ENCODE measurements at places on chromosomes 5 and 9.

DNA sequence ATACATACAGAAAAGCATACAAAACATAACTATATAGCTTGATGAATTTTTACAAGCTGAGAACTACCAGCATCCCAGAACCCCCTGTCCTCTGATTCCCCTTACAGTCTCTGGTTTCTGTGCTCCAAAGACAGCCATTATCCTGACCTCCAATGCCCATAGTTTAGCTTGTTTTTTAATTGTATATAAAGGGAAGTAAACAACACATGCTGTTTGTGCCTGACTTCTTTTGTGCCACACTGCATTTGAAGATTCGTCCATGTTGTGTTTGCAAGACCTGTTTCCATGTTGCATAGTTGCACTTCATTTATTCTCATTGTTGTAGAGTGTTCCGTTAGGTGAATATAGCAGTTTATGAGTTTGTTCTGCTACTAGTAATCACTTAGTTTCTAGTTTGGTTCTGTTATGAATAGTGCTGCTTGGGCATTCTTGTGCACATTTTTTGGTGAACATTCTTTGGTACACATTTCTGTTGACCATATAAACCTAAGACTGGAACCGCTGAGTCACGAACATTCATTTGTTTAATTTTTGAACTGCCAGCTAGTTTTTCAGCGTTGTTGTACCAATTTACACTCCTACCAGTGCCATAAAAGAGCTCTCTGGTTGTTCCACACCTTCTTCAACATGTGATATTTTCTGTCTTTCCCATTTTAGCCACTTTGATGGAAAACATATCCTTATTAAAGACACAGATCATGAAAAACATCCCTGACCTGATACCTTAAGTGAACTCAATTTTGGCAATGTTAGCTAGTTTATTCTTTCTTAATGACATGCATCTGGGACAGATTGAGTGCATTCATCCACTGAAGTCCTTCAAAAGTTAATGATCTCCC, 78.1 kb upstream of the ANXA1 start:
- no peak for DNase-seq

GRCh38 chr5:38263983-38264382, 5.6 kb downstream of the EGFLAM start:
- DNase-seq = no peak

- no peak for DNase-seq
Measured at GRCh38 chr5:158845941-158846340, 253.8 kb downstream of the EBF1 start.

DNA sequence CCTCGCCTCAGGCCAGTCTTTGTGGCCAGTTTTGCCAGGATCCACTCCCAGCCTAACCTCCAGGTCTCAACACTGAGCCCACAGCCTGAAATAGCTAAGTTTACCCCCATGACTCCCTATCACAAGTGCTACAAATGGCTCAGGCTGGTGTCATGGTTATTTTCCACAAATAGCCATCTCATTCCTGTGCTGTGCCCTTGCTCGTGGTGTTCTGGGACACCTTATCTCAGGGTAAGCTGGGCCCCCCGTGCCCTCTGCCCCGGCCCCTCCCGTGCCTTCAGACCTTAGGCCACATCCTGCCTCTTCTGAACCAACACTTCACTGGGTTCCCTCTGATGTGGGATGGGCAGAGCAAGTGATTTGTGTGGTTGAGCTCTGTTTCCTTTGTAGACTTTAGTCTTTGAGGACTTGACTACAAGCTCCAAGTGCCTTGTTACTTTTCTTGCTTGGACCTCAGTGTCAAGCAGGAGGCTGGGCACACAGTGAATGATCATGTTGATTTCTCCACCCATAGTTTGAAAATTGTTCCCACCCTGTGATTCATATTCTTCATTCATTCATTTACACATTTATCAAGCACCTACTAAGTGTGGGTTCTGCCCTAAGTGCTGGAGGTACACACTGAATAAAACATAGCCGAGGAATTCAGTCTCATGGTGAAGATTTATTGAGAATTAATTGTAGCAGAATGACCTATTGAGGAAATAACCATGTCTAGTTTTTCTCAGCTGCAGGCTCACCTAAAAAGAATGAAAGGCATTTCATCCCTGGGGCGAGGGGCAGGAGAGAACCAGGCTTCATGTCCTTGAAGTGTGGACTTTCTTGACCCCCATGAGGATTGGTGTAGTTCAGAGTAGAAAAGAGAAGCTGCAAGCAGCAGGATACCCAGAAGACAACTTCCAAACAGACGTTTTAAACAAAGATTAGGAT, 84.5 kb upstream of the CTNNA1 start:
- DNase-seq = peak; percentile 81

DNA sequence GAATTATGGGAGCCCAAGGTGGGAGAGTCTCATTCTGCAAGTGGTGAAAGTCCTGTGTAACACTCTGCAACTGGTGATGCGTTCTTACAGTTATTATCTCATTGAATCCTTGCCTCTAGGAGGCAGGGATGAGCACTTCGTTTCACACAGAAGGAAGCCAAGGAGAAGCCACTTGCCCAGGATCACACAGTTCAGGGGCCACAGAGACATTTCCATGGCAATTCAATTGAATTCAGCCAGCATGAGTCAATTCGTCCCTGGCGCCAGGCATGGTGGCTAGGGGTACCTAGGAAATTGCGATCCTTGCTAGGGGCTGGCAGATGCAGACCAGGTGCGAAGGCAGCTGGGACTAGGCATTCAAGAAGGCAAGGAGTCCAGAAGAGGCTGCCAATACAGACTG, 26.2 kb downstream of the LHX2 start:
- no peak for DNase-seq

GRCh38 chr5:108900668-108901067, 153.0 kb downstream of the FER start:
- DNase-seq = no peak

DNA sequence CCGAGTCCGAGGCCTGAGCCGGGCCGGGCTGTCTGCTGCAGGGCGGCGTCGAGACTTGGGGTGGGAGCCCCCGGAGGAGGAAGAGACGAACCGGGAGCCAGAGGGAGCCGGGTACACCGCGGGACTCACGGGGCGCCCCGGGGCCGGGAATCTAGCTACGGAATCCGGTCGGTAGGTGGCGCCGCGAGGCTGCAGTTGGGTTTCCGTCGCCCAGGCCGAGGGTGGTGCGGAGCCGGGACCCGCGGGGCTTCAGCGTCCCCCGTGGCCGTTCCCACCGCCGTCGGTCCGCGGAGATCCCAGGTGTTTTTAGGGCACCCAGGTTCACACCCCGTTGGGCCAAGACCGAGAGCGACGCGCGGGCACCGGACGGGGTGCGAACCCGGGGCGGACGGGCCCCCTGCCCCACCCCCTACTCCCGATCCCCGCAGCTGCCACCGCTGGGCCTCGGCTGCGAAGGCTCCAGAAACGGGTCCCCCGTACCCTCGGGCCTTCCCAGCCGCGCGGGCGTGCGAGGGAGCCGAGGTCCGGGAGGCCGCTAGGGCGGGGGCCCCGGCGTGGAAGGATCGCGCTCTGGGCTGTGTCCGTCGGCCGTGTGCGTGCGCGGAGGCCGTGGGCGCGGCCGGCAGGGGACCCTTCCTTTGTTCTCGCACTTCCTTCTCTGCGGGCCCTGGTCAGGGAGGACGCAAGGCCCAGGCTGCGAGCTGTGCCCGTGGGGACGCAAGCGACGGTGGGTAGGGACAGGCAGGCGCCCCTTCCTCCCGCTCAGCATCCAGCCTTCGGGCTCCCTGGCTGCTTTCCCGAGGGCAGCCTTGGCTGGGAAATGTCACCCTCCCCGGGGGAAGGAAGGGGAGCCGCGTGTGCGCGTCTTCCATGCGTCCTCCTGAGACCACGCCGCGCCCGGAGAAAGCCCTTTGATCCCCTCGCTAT, 146.6 kb downstream of the GAPVD1 start:
- DNase-seq = peak; percentile 82

- DNase-seq = no peak
Measured at GRCh38 chr9:130183133-130183762, 11.0 kb downstream of the NCS1 start.

- no peak for DNase-seq
Measured at GRCh38 chr9:121399883-121400607, 30.0 kb upstream of the STOM start.

- DNase-seq = no peak
Measured at GRCh38 chr9:106450549-106450948, 412.4 kb upstream of the ZNF462 start.

DNA sequence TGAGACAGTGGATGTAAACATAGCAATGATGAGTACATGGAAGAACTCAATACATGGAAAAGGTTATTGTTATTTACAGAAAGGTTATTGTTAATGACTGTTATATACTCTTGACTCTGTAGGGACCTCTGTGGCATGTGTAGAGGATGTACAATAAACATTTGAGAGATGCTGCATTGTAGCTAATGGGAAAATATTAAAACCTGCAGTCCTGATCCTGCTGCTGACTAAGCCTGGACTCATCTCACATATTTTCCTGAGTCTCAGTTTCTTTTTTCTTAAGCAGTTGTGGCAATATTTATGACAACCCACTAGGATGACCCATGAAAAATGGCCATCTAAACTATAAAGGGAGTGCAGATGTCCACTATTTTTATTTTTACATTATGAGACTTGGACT, 75.4 kb downstream of the DOCK2 start:
- DNase-seq = no peak

GRCh38 chr5:73865315-73865714, 239.3 kb downstream of the ARHGEF28 start:
- no peak for DNase-seq

Measured in activated CD8-positive, alpha-beta T cell treated with anti-CD3 and anti-CD28 coated beads, Interleukin-2, amount 10 ng/mL, durations not matched to agents 7 days and 5 days (primary cell).